SJSA1 (cell line): ENCODE measurements at places on chromosomes 5 and 9. TPM values are rescaled to one million over a fixed set of nuclear protein-coding genes. Genes with fewer than 3 reads are reported as not detected.

PGM5 gene
- total RNA-seq, result 0.03 TPM in 1 of 2 replicates, not detected in the other

DIPK1B gene
- total RNA-seq, result not detected in 2 replicates

URM1 gene
- 22.7 and 35.0 TPM in 2 replicates for total RNA-seq

DNA sequence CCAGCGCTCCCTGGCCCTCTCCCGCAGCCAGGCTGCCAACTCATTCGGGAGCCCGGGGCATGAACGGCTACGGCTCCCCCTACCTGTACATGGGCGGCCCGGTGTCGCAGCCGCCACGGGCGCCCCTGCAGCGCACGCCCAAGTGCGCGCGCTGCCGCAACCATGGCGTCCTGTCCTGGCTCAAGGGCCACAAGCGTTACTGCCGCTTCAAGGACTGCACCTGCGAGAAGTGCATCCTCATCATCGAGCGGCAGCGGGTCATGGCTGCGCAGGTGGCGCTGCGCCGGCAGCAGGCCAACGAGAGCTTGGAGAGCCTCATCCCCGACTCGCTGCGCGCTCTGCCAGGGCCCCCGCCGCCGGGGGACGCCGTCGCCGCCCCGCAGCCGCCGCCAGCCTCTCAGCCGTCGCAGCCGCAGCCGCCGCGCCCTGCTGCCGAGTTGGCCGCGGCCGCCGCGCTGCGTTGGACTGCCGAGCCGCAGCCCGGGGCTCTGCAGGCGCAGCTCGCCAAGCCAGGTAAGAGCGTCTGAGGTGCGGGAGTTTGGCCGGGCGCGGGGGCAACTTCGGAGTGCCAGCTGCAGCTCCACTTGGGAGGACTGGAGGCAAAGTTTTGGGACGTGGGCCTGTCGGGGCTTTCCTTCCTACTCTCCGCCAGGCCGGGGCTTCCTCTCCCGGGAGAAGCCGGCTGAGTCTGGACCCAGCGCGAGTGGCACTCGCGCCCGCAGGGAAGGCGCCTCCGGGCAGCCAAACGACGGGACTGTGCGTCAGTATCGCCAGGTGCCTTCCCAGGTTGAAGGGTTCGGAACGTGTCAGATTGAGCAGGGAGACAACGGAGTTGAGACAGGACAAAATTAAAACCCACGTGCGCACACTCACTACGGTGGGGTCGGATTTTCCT is 735 bp downstream of the DMRT3 start:
- H3K27me3 ChIP-seq, result no peaks in the 10 kb centered on the region; the same call in 1 of the 2 replicates
- H3K27ac ChIP-seq, result no peak overlapping the region
- no peak overlapping the region for H3K4me3 ChIP-seq
- DNase-seq, result no peak
- H3K4me1 ChIP-seq, result no peaks in the 10 kb centered on the region
- H3K36me3 ChIP-seq, result no peaks in the 10 kb centered on the region

DNA sequence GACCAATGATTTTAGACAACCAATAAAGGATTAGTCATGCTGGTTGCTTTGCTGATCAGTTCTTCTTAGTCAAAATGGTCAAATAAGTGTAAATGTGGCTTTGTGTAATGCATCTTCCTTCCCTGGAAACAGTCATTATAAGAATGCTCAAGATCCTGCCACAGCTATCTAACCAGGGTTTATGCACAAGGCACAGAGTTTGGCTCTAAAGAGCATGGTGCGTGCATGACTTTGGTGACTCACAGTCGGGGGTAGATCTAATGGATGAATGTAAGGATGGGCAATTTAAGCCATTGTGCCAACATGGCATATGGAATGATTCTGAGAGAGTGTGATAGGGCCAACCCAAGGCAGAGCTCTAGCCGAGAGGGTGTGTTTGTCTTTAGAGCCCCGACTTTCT is 6.5 kb downstream of the LIX1 start:
- H3K4me3 ChIP-seq, result no peak overlapping the region
- H3K27me3 ChIP-seq, result peaks cover 6% of the 10 kb centered on the region; the same call in 1 of the 2 replicates
- H3K27ac ChIP-seq, result no peak overlapping the region
- no peaks in the 10 kb centered on the region for H3K4me1 ChIP-seq
- DNase-seq, result no peak
- H3K36me3 ChIP-seq, result no peaks in the 10 kb centered on the region

GRCh38 chr5:68331192-68332079 is 115.9 kb downstream of the PIK3R1 start:
- DNase-seq, result no peak
- H3K27me3 ChIP-seq, result no peaks in the 10 kb centered on the region

DNA sequence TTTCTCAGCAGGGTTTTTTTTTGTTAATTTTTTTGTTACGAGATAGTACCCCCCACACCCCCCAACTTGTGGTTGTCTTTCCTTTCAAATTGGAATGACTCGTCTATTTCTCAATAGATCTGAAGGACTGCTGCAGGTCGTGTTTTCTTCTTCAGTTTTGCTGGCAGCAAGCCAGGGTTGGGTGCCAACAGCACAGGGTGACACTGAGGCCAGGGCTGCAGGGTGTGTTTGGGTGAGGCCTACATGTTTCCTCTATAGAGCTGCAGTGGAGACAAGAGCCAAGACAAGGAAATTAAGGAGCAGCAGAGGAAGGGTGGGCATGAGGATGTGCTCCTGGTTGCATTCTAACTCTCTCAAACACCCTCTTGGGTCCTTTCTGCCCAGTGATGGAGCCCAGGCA is 52.2 kb downstream of the NXNL2 start:
- DNase-seq, result no peak
- H3K4me3 ChIP-seq, result no peak overlapping the region
- peaks cover 9% of the 10 kb centered on the region; the same call in 1 of the 2 replicates for H3K4me1 ChIP-seq
- H3K27me3 ChIP-seq, result no peaks in the 10 kb centered on the region

- no peaks in the 10 kb centered on the region for H3K36me3 ChIP-seq
- H3K4me1 ChIP-seq, result no peaks in the 10 kb centered on the region
These were observed 215.7 kb downstream of the SEMA6A start for GRCh38 chr5:116358911-116359418.
